Thyroid gland (tissue), 4 donors: ENCODE measurements at places on chromosomes 6 and 20. TPM values are rescaled to one million over a fixed set of nuclear protein-coding genes. Genes with fewer than 3 reads are reported as not detected.

GRM1 gene
- 0.67 TPM for total RNA-seq

SIRPD gene
- not detected for total RNA-seq

DNA sequence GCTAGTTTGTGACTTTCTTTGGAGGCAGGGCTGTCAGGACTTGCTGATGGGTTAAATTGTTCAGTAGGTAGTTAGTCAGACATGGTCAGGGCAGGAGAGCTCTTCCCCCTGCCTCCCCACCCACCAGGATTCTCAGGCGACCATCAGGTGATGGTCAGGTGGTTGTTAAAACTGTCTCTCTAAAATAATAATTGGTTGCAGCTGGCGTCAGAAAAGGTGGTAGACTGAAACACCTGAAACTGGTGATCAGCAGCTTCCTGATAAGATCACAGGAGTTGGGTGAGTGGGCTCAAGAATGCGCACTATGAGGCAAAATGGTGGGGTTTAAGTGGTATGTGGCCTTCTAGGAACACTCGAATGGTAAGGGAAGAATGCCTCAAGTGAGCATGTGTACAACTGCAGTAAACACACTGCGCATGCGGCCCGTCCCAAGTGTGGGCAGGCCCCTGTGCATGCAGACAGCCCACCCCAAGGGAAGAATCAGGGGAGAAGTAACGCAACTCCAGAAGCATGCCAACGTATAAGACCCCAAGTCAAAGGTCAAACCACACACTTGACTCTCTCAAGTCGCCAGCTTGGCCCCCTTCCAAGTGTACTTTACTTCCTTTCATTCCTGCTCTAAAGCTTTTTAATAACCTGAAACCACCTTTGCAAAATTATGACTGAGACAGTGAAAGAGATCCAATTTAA is 7.9 kb upstream of the BLCAP start:
- H3K4me1 ChIP-seq, result no peaks in the 10 kb centered on the region
- no peak overlapping the region for H3K27ac ChIP-seq
- no peaks in the 10 kb centered on the region for H3K27me3 ChIP-seq
- peak; percentile 52 for DNase-seq
- H3K36me3 ChIP-seq, result no peaks in the 10 kb centered on the region

DNA sequence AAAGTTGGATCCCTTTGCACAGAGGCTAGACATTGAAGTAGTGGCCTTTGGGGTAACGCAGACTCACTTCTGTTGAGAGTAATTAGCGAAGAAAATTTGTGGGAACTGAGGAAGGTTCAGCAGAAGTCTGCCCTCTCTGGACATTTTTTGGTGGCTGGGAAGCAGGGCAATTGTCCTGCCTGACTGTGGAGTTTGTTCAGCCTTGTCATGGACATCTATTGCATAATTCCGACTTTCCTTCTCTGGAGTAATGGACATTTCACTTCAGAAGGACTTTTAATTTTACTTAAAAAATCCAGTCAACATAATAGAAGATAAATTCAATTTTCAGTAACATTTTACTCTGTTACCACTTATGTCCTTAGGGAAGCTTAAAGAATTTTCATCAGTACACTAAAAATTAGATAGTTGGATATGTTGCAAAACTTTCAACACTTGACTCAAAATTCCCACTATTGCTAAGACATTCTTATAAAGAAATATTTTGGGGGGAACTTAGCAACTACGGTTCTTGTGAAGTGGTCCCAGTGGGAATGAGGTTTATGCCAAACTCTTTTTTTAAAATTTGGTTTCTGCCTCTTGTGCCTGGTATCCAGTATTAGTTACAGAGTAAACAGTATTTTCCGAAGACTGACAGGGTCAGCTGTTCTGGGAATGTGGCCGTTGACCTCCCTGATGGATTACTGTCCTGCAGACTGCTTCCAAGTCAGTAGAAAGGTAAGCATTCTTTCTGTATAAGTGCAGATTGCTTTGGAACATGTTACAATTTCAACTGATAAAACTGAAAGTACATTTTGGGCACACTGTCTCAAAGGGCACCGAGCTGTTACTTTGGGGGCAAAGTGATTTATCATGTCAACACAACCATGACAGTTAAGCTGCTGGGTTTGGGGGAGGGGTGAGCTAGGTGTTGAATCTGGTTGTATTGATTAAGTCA is 100.6 kb upstream of the MLIP start:
- H3K36me3 ChIP-seq, result no peaks in the 10 kb centered on the region
- peak overlapping the region; percentile 13 for H3K27ac ChIP-seq
- peaks cover 7% of the 10 kb centered on the region for H3K4me1 ChIP-seq
- H3K4me3 ChIP-seq, result no peak overlapping the region

DNA sequence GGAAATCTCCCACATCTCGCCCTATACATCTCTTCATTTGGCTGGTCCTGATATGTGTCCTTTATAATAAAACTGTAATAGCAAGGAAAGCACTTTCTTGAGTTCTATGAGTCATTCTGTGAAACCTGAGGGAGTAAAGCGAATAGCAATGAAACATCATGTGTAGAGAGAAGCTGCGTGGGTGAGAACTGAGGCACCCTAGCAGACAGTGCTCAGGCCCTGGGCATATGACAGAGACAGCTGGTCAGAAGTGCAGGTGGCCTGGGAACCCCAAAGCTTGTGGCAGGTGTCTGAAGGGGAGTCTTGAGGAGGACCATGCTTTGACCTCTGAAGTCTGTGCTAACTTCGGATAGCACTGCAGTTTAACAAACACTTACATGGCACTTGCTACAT is 1.3 kb upstream of the BLOC1S5 start:
- H3K4me1 ChIP-seq, result peaks cover 9% of the 10 kb centered on the region
- H3K27ac ChIP-seq, result no peak overlapping the region
- no peaks in the 10 kb centered on the region for H3K27me3 ChIP-seq

DNA sequence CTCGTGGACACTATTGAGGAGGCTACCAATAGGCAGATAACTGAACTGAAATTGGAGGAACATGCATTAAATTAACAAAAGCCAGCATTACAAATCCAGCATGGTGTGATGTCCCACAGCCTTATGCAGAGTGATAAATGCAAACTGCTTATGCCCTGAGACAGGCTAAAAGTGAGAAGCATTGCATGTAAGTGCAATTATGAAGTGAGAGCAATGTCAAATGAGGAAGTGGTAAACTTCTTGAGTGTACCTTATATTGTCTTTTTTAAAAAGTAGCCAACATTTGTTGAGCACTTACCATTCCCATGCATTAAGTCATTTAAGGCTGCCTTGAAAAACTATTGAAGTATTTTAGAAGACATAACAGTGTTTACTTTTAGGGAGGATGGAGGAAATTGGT is 212.2 kb downstream of the TBC1D7 start:
- H3K4me3 ChIP-seq, result no peak overlapping the region
- no peak overlapping the region for H3K27ac ChIP-seq
- H3K27me3 ChIP-seq, result no peaks in the 10 kb centered on the region
- H3K4me1 ChIP-seq, result peaks cover 16% of the 10 kb centered on the region
